ENCODE measurements at places on chromosomes 11 and 22. TPM values are rescaled to one million over a fixed set of nuclear protein-coding genes. Genes with fewer than 3 reads are reported as not detected.

The INPP5J gene
- total RNA-seq, result 0.52 TPM

DNA sequence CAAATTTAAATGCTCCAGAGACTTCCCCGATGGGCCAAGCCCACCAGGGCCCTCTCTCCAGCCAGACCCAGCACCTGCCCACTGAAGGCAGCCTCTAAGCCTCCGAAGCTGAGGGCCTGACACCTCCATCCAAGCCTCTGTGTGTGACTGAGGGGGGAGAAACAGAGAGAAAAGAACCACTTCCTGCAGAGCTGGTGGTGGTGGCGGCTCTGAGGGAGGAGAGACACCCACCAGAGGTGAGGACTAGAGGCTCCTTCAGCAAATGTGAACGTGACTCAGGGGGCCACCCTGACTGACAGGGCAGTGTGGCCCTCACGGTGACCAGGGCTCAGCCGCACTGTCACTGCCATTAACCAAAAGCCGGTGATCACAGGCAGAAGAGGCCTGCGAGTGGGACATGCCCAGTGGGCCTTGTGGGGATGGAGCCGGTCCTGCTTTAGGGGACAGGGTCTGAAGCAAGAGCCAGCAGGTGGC is 31.0 kb upstream of the CD5 start:
- DNase-seq, result peak; percentile 61

The TSKU gene
- not detected for total RNA-seq

DNA sequence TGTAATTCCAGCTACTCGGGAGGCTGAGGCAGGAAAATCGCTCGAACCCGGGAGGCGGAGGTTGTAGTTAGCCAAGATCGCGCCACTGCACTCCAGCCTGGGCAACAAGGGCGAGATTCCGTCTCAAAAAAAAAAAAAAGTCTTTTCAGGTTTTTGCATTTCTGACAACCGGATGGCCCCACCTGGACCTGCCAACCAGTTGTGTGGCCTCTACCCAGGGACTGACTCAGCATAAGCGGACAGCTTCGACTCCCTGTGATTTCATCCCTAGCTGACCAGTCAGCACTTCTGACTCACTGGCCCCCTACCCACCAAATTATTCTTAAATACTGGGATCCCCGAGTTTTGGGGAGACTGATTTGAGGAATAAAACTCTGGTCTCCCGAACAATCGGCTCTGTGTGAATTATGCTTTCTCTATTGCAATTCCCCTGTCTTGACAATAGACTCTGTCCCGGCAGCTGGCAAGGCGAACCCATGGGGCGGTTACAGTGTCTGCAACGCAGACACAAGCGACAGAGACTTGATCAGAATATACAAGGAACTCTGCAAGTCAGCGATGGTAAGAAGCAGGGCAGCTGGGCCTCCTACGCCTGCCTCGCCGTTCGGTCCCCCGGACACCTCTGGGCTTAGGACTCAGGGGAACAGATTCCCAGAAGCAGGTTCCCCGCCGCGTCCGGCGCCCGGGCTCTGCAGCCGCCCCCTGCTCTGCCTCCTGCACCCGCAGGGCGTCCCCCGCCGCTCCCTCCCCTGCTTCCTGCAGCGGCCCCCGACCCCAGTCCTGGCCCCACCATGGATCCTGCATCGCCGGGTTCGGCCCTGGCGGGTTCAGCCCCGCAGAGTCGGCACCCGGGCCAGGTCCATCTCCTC is 741 bp upstream of the TALDO1 start:
- DNase-seq, result no peak

DNA sequence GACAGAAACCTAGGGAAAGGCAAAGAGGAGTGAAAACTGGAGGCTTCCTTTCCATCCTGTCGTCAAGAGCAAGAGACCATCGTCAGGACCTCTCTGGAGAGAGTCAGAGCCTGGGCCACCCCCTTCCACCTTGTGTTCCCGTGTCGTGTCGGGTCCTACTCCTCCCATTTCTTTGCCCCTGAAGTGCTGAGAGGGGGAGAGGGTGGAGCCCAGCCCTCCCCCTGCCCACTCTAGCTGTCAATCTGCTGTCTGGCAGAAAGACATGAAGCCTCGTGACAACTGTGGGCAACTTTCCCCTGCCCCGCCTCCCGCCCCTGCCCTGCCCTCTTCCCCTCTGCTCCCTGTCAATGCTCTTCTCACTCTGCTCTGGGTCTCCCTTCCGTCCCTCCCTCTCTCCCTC is 20.6 kb downstream of the ANKK1 start:
- DNase-seq, result no peak

GRCh38 chr11:125452125-125452470 is 44.0 kb downstream of the FEZ1 start:
- no peak for DNase-seq

The SLC22A8 gene
- total RNA-seq, result not detected

DNA sequence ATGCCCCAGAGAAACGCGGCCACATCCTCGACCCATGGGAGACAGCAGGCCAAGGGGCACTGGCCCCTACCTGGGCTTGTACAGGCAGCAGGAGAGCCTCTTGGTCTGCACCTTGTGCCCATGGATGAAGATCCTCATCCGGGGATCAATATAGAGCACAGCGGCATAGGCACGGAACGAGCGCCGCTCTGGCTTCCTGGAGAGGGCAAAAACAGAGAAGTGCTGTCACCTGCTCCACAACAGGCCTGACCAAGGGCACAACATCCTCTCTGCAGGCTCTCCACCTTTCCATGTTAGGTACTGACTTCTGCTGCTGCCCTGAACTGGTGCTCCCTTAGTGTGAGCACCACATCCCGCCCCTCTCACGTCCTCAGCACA is 27.2 kb downstream of the MORC2 start:
- DNase-seq, result no peak

- DNase-seq, result peak; percentile 86
Observed at GRCh38 chr22:19448076-19448607, 631 bp upstream of the C22orf39 start.

DNA sequence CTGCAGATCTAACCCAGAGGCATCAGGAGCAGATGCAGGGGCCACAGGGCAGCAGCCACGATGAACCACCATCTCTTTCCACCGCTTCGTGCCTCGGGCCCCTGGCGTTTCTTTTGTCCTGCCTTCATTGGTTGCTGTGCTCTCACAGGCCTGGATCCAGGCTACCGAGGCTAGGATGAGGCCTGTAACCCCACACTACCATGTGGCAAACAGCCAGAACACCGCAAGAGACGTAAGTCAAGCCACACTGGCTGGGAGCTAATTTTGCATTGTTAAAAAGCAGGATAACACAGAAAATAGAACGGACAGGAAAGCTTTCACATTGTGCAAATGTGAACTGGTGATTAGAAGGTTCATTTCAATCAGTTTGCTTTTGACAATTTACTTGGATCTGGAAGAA is 15.7 kb upstream of the ARFGAP3 start:
- no peak for DNase-seq

DNA sequence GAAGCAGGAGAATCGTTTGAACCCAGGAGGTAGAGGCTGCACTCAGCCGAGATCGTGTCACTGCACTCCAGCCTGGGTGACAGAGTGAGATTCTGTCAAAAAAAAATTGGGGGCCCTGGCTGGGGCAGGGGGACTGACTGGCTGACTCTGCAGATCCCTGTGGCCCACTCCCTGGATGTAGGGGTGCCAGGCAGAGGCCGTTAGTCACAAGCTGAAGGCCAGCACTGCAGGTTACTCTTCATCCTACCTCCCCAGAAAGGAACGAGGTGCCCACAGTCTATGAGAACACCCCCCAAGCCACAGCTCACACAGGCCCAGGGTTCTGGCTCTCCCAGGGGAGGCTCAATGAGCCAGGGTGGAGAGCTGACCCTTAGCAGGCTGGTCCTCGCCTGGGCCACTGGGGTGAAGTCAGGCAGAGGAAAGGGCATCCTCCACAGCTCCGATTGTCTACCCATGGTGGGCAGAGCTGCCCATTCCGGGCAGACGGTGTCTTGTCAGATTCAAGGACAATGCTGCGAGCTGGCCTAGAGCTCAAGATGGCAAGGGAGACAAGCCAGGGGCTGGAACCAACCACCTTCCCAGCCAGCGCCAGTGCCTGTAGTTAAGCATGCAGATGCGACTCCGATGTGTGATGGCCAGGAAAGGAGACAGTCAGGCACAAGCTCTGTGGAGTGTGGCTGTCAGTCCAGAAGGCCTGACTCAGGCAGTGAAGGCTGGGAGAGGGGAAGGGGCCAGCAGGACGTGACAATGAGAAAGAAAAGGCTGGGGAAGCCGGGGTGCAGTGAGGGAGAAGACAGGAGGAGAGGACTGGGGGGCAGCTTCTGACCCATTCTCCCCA is 12.4 kb downstream of the C11orf24 start:
- no peak for DNase-seq

The C1QTNF5 gene
- total RNA-seq, result not detected

- no peak for DNase-seq
Observed at GRCh38 chr22:25346859-25347751, 127.7 kb downstream of the CRYBB2 start.

DNA sequence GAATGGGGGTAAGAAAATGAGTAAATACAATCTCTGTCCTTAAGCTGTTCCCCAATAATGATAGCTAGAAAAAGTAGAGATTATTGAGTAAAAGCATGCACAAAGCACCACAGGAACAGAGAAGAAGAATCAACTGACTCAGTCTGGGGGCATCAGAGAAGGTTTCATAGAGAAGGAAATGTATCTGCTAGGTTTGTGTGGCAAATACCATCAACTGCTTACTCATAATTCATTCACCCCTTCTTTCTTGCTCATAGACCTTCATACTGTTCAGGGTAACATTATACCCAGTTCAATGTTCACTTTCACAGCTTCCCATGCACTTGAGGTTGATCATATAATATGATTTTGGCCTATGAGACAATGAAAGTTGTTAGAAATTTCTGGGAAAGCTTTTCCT is 85.2 kb upstream of the SCUBE2 start:
- no peak for DNase-seq

- DNase-seq, result no peak
Observed at GRCh38 chr11:113874581-113875233, 665 bp downstream of the USP28 start.

The LYVE1 gene
- total RNA-seq, result not detected

The GTSE1 gene
- total RNA-seq, result 0.17 TPM

- DNase-seq, result peak; percentile 85
Observed at GRCh38 chr11:2383852-2384804, 7.0 kb downstream of the CD81 start.

- no peak for DNase-seq
Observed at GRCh38 chr11:24171869-24172268, 325.0 kb upstream of the LUZP2 start.

The DERL3 gene
- 74.1 TPM for total RNA-seq

The FERMT3 gene
- 106 TPM for total RNA-seq

GRCh38 chr11:79068356-79068755 is 372.5 kb downstream of the TENM4 start:
- no peak for DNase-seq

The OR51E2 gene
- total RNA-seq, result not detected

- peak; percentile 13 for DNase-seq
Observed at GRCh38 chr11:85663080-85663752, 1.7 kb downstream of the CREBZF start.

- no peak for DNase-seq
Observed at GRCh38 chr11:71402878-71403277, 45.3 kb downstream of the DHCR7 start.

The PRDX5 gene
- 50.4 TPM for total RNA-seq

DNA sequence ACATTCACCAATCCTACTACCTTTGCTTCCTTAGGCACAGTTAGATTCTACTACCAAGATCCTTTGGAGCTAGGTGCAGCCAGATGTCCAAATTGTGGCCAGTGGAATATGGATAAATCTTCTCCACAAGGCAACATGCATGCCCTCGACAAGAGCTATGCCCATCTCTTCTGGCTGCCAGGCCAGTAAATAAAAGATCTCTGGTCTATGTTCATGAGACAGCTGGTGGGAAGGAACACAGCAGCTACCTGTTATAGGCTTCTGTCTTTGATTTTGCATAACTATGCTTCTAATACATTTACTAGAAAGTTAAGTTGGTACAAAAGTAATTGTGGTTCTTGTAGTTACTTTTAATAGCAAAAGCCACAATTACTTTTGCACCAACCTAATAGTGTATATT is 182.7 kb downstream of the DLG2 start:
- no peak for DNase-seq

- no peak for DNase-seq
Observed at GRCh38 chr11:65736810-65737209, 16.2 kb upstream of the RNASEH2C start.

All from B cell (primary cell).